Sigmoid colon (tissue), 7 donors: ENCODE measurements at places on chromosomes 16 and 17.

- H3K4me3 ChIP-seq = no peak overlapping the region
- no peak for DNase-seq
- H3K27ac ChIP-seq = no peak overlapping the region
- no peaks in the 10 kb centered on the region for H3K27me3 ChIP-seq
Measured at GRCh38 chr17:64126918-64127317, 3.0 kb downstream of the ERN1 start.

- peak overlapping the region; percentile 70 for H3K27ac ChIP-seq
- peaks cover 49% of the 10 kb centered on the region for H3K4me1 ChIP-seq
- H3K4me3 ChIP-seq = no peak overlapping the region
- DNase-seq = no peak
- H3K36me3 ChIP-seq = no peaks in the 10 kb centered on the region
Measured at GRCh38 chr16:75048530-75048929, 49.7 kb downstream of the ZNRF1 start.

DNA sequence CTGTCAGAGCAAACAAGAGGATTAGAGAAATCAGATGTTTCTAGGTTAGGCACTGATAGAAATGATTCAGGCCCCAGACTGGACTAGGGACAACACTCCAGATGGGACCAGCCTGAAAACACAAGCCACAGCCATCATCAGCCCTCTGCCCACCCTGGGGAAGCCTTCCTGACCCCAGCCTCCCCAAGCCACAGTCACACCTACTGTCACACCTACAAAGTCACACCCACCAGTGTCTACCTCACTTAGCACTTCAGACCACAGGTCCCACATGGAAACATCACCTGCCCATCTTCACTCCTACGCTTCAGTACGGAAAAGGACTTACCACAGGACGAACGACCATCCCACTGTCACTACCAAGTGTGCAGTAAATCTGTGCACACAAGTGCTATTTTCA lies 197.9 kb downstream of the ZFHX3 start:
- H3K27ac ChIP-seq = peak overlapping the region; percentile 79
- no peaks in the 10 kb centered on the region for H3K4me1 ChIP-seq
- no peaks in the 10 kb centered on the region for H3K27me3 ChIP-seq
- H3K4me3 ChIP-seq = no peak overlapping the region
- no peaks in the 10 kb centered on the region for H3K36me3 ChIP-seq

GRCh38 chr17:22492331-22492730 lies 800.0 kb downstream of the KCNJ18 start:
- H3K27me3 ChIP-seq = no peaks in the 10 kb centered on the region
- DNase-seq = no peak
- H3K4me3 ChIP-seq = no peak overlapping the region
- no peaks in the 10 kb centered on the region for H3K36me3 ChIP-seq
- H3K4me1 ChIP-seq = no peaks in the 10 kb centered on the region
- no peak overlapping the region for H3K27ac ChIP-seq

- no peak overlapping the region for H3K4me3 ChIP-seq
- H3K27ac ChIP-seq = no peak overlapping the region
- peaks cover 15% of the 10 kb centered on the region for H3K4me1 ChIP-seq
- no peaks in the 10 kb centered on the region for H3K36me3 ChIP-seq
Measured at GRCh38 chr16:79571065-79571902, 29.3 kb downstream of the MAF start.

DNA sequence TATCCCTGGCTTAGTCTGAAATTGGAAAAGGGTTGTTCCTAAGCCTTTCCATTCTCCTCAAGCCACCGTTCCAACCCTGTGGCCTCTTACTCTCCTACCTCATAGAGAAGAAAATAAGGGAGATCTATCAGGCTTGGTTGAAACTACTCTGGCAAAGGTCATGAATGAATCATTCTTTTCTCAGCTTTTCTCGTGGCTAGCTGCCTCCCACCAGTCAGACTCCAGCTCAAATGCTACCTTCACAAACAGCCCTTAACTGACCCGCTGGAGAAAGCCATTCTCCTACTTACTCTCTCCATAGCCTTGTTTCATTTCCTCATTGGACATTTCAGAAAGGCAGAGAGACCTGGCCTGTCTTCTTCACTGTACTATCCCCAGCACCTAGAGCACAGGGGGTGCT lies 8.9 kb downstream of the MYH10 start:
- no peak for DNase-seq
- H3K4me1 ChIP-seq = peaks cover 6% of the 10 kb centered on the region
- no peak overlapping the region for H3K4me3 ChIP-seq
- H3K36me3 ChIP-seq = no peaks in the 10 kb centered on the region

- H3K4me1 ChIP-seq = peaks cover 44% of the 10 kb centered on the region
Measured at GRCh38 chr16:11791144-11791828, 5.8 kb downstream of the ZC3H7A start.

DNA sequence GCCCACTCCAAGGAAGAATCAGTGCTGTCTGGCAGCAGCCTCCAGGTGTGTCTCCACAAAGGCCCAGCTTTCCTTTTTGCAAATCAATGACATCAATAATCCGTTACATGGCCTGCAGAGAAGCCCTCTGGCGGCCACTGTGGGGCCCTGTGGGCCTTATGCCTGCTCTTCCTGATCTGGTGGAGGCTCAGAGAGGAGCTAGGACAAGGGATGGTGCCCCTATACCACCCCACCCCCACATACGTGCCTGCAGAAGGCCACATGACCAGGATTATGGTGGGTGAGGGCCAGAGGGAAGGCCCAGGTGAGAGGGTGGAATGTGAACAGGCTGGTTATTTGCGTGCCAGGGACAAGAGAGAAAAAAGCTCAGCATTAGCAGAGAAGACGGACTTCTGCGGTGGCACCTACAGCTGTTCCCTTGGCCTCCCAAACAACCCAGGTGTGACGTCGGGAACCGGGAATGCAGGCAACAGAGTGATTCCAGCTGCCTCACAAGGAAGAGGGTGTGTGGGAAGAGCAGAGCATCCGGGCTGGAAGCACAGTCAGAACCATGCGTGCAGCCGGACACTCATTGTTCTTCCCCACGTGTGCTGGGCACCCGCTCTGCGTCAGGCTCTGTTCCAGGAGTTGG lies 22.5 kb downstream of the EIF4A3 start:
- H3K36me3 ChIP-seq = no peaks in the 10 kb centered on the region
- no peaks in the 10 kb centered on the region for H3K4me1 ChIP-seq
- no peak overlapping the region for H3K27ac ChIP-seq
- peak; percentile 60 for DNase-seq

DNA sequence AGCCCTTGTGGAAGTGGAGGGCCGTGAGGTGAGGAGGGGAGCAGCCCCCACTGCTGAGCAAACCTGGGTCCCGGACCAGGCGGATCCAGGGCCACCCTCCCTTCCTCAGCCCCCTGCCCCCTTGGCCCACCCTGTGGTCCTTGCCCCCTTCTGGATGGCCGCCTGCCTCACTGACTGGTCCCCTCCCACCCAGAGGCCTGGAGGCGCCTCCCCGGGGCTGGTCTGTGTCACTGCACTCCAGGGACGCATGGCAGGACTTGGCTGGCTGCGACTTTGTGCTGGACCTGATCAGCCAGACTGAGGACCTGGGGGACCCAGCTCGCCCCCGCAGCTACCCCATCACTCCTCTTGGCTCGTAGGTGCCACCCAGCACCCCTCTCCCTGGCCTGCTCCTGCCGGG lies 19.2 kb upstream of the SMIM5 start:
- H3K27ac ChIP-seq = no peak overlapping the region
- no peaks in the 10 kb centered on the region for H3K4me1 ChIP-seq
- no peak for DNase-seq
- H3K27me3 ChIP-seq = no peaks in the 10 kb centered on the region
- H3K36me3 ChIP-seq = peaks cover 7% of the 10 kb centered on the region

DNA sequence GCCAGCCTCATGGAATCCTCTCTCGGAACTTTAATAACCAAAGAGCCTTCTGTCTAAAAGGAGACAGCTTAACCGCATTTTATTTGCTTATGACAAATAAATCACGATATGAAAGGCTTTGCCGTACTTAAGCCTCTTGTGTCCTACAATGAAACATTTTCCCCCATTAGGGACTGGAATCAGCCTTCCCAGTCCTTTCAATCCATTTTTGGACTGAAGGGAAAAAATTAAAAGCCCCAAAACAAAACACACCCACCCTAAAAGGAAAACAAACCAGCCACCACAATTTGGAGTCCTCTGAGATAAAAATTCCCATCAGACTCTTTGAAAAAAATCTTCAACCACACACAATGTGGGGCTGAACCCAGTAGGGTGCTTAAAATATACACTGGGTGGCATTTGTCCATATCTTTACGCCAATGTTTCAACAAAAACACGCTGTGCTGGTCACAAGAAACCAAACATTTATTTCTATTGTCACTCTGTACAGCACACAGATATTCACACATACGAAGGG lies 3.0 kb downstream of the HOXB4 start:
- no peak for DNase-seq
- peak overlapping the region; percentile 5 for H3K4me3 ChIP-seq
- H3K4me1 ChIP-seq = peaks cover 77% of the 10 kb centered on the region
- H3K27me3 ChIP-seq = no peaks in the 10 kb centered on the region
- H3K36me3 ChIP-seq = no peaks in the 10 kb centered on the region

DNA sequence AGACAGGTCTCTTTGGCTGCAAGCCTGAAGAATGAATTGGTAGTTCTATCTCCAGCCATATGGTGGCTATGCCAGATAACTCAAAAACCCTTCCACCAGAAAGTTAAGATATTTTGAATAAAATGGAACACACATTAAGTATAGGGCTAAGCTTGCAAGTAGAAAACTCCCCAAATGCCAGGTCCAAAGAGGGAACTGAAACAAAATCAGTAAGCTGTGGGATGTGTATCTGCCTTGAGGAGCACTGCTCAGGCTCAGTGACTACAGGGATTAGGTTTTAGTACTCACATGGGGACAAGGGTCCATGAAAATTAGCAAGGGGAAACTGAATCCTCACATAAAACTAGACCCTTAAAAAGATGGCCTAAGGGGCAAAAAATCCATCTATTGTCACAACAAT lies 115.7 kb upstream of the PMFBP1 start:
- DNase-seq = no peak
- H3K27ac ChIP-seq = no peak overlapping the region
- no peaks in the 10 kb centered on the region for H3K27me3 ChIP-seq
- H3K4me3 ChIP-seq = no peak overlapping the region

DNA sequence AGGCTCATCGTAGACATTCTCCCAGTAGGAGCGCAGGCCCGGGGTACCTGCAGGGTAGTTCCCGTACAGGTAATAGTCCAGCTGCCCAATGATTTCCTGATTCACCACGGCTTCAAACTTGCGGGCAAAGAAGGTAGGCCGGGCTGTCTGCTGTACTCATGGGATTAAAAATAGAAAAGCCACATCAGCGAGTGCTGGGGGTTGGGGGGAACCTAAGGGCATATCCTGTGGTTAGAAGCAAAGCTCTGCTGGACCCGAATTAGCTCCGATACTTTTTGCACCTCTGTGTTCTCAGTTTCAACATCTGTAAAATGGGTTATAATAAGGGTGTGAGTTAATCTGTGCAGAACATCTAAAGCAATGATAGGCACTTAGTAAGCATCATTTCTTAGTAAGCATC lies 336.2 kb downstream of the XYLT1 start:
- no peak for DNase-seq
- no peaks in the 10 kb centered on the region for H3K4me1 ChIP-seq
- H3K36me3 ChIP-seq = peaks cover 36% of the 10 kb centered on the region
- H3K4me3 ChIP-seq = no peak overlapping the region
- no peaks in the 10 kb centered on the region for H3K27me3 ChIP-seq
- no peak overlapping the region for H3K27ac ChIP-seq

- no peaks in the 10 kb centered on the region for H3K4me1 ChIP-seq
- H3K27me3 ChIP-seq = no peaks in the 10 kb centered on the region
- H3K27ac ChIP-seq = peak overlapping the region; percentile 28
- H3K36me3 ChIP-seq = no peaks in the 10 kb centered on the region
Measured at GRCh38 chr16:12009462-12009861, 32.9 kb downstream of the SNX29 start.

DNA sequence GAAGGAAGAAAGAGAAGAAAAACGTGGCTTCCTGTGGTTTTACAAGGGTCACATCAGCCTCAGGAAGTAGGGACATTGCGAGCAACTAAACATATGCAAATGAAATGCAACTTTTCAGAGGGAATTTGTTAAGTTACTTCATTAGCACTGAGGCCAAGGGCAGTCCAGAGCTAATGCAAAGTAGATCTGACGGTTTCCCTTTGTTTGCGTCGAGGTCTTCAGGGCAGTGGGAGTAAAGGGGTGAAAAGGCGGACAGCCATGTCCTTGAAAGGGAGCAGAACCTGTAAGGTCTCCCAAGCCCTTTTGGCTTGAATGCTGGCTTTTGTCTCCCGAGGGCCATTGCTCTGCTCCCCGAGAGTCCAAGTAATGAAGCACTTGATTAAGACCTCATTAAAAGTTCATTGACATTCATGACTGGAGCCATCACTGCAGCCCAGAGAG lies 85.0 kb downstream of the PMP22 start:
- no peaks in the 10 kb centered on the region for H3K36me3 ChIP-seq
- H3K27ac ChIP-seq = no peak overlapping the region
- H3K4me1 ChIP-seq = no peaks in the 10 kb centered on the region
- no peak overlapping the region for H3K4me3 ChIP-seq
- DNase-seq = no peak

GRCh38 chr17:63490329-63490728 lies 13.5 kb downstream of the ACE start:
- no peak for DNase-seq
- H3K27ac ChIP-seq = no peak overlapping the region
- no peak overlapping the region for H3K4me3 ChIP-seq
- no peaks in the 10 kb centered on the region for H3K4me1 ChIP-seq

DNA sequence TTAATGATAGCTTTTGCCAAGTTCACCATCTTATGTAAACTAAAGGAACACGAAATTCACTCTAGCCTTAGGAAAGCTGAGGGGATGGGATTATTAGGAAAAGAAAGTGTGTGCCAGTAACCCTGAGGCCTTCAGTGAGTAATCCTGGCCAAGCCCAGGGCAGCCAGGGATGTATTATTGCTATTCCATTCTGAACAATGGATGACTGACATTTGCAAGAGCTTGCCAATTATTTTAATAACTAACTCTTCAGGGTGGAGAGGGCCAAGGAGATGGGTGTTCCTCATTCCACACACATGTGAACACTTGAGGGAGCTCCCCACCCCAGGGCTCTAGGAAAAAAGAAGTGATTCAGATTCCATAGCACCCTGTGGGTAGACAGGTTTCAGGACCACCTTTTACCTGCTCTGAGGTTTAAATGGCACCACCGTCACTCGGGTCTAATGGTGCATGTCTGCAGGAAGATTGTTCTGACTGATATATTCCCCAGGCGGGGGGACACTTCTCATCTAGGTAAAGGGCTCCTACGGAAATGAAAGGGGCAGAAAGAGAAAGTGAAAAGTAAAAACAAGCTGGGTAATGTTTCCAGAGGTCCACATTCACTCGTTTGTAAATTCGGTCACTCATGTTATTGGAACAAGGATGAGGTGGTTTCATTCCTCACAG lies 41.5 kb downstream of the TK2 start:
- peak; percentile 30 for DNase-seq
- H3K36me3 ChIP-seq = peaks cover 15% of the 10 kb centered on the region
- no peaks in the 10 kb centered on the region for H3K4me1 ChIP-seq
- no peaks in the 10 kb centered on the region for H3K27me3 ChIP-seq
- H3K27ac ChIP-seq = no peak overlapping the region

DNA sequence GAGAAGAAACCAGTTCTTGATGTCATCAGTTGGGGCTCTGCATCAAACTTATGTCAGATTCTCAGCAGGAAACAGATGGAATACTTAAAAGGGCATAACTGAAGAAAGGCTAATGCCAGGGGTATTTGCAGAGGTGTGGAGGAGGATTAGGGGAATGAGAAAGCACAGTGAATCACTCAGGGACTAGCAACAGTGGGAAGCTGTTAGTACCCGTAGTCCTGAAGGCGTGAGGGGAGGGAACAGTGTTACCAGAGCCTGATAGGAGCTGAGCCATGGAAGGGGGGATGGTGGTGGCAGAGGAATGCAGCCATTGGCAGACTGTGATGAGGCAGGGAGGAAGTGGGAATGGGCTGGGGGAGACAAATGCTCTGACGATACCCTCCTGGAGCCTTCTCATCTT lies 162.3 kb downstream of the UTP18 start:
- DNase-seq = no peak
- no peaks in the 10 kb centered on the region for H3K27me3 ChIP-seq
- no peaks in the 10 kb centered on the region for H3K36me3 ChIP-seq
- H3K4me1 ChIP-seq = no peaks in the 10 kb centered on the region
- no peak overlapping the region for H3K27ac ChIP-seq
- no peak overlapping the region for H3K4me3 ChIP-seq
